Activated T-helper 2 cell treated with anti-CD3 and anti-CD28 coated beads, Interferon-gamma antibody, Interleukin-2, Interleukin-4, amounts not matched to agents 10 μg/mL and 5 μg/mL and 100 μg/mL, durations not matched to agents 14 hours and 24 hours and 36 hours (primary cell): ENCODE measurements at places on chromosomes 6 and 20. TPM values are rescaled to one million over a fixed set of nuclear protein-coding genes. Genes with fewer than 3 reads are reported as not detected.

Gene SIRPA
- not detected in 2 replicates for total RNA-seq

Gene EDN1
- total RNA-seq = 0.09 TPM in 2 replicates

Gene PEX3
- 21.4 and 23.6 TPM in 2 replicates for total RNA-seq

Gene LYRM2
- 28.7 and 30.0 TPM in 2 replicates for total RNA-seq

Gene MYB
- total RNA-seq = 82.5 and 84.5 TPM in 2 replicates

Gene DYNLRB1
- 104 and 112 TPM in 2 replicates for total RNA-seq

Gene C6orf163
- 1.1 TPM in 2 replicates for total RNA-seq

Gene CPNE5
- total RNA-seq = 2.0 and 2.1 TPM in 2 replicates

Gene CYP39A1
- not detected in 2 replicates for total RNA-seq

Gene MYLK2
- 0.27 and 0.51 TPM in 2 replicates for total RNA-seq

Gene AIF1
- total RNA-seq = 71.8 and 78.2 TPM in 2 replicates

Gene KCNK16
- not detected in 2 replicates for total RNA-seq

Gene COL9A3
- 0.27 and 0.32 TPM in 2 replicates for total RNA-seq

Gene SNRNP48
- total RNA-seq = 16.8 and 17.7 TPM in 2 replicates

Gene ISM1
- 3.9 and 4.0 TPM in 2 replicates for total RNA-seq

Gene CST5
- not detected in 2 replicates for total RNA-seq

Gene GPX5
- not detected in 2 replicates for total RNA-seq

Gene NHLRC1
- 0.23 and 0.43 TPM in 2 replicates for total RNA-seq
